ENCODE measurements at places on chromosomes 7 and 10.
A peak's percentile ranks its signal among the peaks of the same experiment; 100 is the strongest.

DNA sequence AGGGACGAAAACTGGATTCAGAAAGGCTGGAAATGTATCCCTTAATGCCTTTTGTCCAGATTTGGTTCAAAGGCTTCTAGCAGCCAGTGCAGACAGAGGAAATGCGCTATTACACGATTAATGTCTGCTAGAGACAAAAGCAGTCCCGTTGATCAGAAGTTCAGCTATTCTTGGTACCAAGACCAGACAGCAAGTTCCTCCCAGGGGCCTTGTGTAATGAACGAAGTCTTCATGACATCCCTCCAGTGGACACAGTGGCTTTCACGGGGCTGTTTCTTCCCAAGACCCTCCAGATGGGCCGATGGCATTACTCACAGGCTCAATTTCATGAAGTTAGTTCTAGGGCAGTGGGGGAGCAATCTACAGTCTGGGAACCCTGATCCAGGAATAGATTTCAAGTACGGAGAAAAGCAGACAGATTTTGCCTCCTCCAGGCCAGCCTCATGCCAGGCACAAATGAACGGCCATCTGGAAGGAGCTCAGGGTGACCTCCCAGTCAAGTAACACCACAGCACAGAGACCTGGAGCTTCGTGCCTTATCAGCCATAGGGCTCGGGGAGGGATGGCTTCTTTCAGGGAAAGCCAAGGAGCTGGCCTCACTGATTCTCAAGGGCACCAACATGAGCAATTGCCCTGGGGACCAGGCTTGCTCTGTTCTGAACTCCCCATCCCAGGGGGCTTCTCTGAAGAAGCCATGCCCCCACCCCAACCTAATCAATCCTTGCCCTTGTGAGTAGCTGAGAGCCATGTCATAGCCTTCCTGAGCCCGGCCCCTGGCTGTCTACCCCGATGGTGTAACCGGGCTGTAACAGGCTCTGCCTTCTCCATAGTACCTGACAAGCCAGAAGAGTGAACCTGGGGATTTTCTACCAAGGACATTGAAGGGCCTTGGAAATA is 101.1 kb downstream of the PRKAG2 start:
- DNase-seq: no peak

- DNase-seq: no peak
Observed at GRCh38 chr10:106182542-106182941, 982.0 kb downstream of the SORCS1 start.

GRCh38 chr10:59829601-59830000 is 76.3 kb upstream of the MRLN start:
- no peak for DNase-seq

- DNase-seq: no peak
Observed at GRCh38 chr7:131683536-131684125, 127.2 kb upstream of the PODXL start.

- peak; percentile 16 for DNase-seq
Observed at GRCh38 chr7:155752756-155753445, 59.4 kb downstream of the SHH start.

DNA sequence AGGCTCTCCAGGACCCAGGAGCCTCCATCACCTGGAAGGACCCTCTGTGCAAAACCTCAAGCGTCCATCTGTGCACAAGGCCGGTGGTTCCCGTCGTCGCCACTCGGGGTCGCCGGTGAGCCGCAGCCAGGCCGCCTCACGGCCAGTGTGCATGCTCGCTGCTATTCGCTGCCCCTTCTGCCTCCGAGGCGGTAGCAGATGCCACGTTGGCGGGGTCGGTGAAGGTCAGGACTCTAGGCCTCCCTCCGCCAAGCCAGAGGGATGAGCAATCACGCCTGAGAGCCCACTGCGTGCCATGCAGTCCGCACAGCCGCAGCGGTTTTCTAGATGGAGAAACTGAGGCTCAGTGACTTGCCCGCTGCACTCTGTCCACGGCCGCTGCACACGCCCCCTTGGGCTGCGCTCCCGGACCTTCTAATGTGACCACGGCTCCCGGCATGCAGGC is 5.7 kb downstream of the UPK3B start:
- DNase-seq: no peak

- no peak for DNase-seq
Observed at GRCh38 chr10:35447693-35448407, 111.5 kb downstream of the CCNY start.

GRCh38 chr7:152894295-152895170 is 135.0 kb downstream of the ACTR3B start:
- DNase-seq: no peak

- DNase-seq: no peak
Observed at GRCh38 chr10:109411917-109412316, 511.4 kb downstream of the XPNPEP1 start.

- DNase-seq: no peak
Observed at GRCh38 chr7:55475855-55476803, 96.2 kb downstream of the VOPP1 start.

GRCh38 chr10:22609719-22610465 is 104.5 kb downstream of the PIP4K2A start:
- DNase-seq: peak; percentile 43

DNA sequence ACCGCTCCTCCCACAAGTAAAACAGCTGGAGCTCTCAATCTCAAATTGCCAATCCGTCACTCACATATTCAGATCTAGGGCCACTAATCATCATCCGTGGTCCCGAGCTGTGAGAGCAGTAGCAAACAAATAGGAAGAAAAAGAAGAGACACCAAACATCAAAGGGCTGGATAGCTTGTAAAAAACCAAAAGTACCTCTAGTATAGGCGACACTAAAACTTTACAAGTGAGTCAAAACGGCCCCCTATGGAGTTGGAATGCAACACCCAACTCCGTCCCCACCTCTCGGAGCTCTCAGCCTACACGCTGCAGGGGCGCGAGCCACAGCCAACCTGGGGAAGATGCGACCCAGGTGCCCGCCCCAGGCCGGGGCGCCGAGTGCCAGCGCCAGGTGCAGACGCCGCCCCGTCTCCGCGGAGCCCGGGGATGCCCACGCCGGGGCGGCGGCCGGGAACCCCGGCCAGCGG is 581 bp downstream of the FAM3C start:
- DNase-seq: no peak

DNA sequence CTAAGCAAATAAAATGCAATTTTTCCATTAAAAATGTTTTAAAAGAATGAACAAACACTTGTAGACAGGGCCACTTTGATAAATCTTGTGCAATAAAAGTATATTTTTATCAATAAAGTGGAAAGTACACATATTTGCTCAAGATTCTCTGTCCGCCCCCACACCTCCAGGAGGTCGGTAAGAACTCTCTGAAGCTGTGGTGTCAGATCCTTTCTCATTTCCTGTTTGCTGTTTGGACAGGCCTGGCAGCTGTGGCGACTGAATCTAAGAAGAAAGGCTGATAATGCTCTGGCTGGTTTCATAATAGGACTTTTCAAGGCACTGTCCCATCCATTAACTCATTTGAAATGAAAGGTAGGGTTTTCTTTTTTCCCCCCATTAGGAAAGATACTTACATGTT is 15.3 kb upstream of the ASB4 start:
- peak; percentile 31 for DNase-seq

- no peak for DNase-seq
Observed at GRCh38 chr7:123122916-123123315, 76.9 kb downstream of the SLC13A1 start.

DNA sequence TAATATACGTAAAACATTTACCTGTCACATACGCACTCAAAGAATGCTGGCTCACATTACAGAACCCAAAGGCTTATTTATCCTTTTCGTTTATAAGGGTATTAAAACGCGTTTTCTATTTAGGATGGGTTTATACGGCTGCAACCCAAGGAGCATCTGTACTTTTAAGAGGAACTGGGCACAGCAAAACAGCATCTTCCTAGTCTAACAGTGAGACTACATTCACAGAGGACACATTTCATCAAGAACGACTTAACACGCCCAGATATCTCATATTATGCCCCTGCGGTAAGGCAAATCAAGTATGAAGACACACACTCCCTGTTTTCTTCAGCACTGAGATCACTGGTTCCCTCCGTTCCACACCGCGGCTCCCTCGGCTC is 533 bp upstream of the DMTF1 start:
- DNase-seq: no peak

GRCh38 chr7:151682831-151683614 is 163.3 kb upstream of the RHEB start:
- DNase-seq: peak; percentile 11

- no peak for DNase-seq
Observed at GRCh38 chr7:43570688-43571365, 12.1 kb upstream of the STK17A start.

- DNase-seq: peak; percentile 64
Observed at GRCh38 chr7:77407906-77408305, 8.2 kb downstream of the GSAP start.

GRCh38 chr10:35545878-35546590 is 59.1 kb upstream of the GJD4 start:
- no peak for DNase-seq

GRCh38 chr7:30469303-30469702 is 9.3 kb downstream of the NOD1 start:
- no peak for DNase-seq

DNA sequence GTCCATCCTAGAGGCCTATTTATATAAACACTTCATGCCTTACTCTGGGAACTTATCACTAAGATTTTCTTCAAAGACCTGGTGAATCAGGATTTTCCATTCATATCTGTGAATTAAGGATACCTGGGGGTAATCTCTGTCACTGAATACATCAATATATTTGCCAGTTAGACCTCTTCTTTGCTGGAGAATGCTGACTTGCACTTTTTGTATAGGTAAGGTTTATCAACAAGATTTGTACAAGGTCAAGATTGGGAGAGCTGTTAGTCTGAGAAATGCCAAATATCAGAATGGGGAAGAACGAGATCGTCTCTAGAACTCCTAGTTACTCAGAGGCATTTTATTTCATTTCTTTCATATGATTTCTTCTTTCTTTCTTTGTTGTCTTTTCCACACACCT is 1060.0 kb downstream of the NRG3 start:
- DNase-seq: no peak

DNA sequence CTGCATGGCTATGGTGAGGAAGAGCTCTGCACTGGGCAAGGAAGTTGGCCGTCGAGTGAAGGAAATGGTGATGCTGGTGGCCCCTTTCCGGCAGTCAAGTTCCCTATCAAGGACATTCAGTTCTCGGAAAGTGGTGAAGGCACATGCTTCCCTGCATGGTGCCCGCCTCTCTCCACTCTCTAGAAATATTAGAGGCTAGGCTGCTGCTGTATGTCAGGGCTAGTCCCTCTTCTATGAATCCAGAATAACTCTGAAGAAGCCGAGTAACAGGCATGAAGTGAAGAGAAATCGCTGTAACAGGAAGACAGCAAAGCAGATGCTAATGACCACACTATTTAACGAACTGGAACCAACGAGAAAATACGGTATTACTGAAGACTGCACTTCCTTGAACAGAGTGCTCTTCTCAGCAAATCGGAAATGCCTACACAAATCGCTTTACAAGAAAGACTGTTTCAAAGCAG is 5.4 kb downstream of the IDI1 start:
- peak; percentile 52 for DNase-seq

DNA sequence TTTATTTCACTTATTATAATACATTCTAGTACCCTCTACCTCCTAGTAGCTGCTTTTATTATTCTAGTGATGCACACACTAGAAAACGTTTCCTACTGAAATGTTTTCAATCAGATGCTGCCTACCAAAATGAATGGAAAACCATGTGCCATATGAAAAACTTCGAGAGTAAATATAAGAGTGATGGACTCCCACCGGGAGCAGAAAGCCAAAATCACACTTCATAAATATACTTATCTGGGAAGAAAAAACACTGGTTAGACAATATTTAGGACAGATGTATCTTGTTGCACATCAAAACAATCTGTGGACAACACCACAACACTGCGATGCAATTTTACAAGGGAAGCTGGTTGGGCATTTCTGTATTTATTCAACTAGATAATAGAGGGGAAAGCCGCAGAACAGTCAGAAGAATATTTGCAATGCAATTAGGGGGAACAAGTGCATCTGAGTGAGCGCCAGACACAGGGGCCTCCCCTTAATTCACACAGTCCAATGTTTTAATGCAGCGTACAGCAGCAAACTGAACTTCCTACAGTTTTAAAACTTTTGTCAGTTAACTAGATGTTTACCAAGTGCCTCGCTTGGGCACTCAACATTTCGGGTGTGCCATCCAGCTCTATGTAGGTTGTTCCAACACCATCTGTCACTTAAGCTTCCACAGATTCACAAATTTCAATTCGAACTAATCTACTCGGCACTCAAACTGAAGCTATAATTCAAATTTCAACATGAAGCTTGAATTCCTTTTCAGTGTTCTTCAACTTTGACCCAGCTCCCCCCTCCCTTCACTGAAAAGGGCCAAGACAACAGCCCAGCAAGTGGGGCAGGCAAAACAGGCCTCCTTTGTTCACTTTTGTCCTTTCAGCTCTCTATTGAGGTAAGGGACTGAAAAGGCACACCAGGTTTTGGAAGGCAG is 7.4 kb downstream of the NRCAM start:
- no peak for DNase-seq

DNA sequence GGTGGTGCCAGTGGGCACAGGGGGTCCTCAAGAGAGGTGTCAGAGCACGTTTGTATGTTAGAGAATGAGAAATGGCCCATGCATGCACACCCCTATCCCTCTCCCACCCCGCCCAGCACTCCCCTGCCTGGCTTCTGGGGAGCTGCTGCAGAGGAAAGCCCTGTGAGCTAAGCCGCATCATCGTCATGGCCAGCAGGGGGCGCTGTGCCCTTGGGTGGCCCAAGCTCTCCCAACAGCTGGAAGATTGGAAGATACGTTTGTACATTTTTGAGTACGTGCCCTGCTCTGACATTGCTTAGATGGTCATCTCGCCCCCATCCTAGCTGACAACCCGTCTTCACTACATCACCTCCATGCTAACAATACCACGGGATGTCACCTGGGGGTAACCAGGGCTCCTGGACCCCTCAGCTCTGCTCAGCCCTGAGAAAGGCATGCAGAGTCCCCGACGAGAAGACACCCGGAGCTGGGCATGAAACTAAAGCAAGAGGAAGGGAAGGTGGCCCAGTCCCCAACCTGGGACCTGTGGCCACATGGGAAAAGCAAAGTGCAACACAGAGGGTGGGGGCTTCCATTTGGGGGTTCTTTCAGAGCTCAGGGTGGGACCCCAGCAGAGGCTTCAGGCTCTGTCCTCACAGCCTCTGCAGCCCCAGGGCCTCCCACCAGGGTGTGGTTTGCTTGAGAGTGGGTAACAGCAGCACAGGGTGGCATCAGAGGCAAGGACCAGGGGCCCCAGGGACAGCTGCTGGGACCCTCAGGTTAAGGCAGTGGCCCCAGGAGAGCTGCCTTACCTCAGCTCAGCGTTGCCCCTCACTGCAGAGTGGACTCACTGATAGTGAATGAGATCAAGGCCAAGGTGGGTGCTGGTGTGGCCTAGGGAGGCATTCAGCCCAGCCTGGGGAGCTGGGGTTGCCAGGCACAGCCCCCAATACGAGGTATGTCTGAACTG is 136.6 kb downstream of the PTPN20 start:
- peak; percentile 71 for DNase-seq
